ENCODE measurements at places on chromosomes 1 and 21. TPM values are rescaled to one million over a fixed set of nuclear protein-coding genes. Genes with fewer than 3 reads are reported as not detected.
A peak's percentile ranks its signal among the peaks of the same experiment; 100 is the strongest.

The ST6GALNAC5 gene
- total RNA-seq = 12.2 TPM

The BPNT1 gene
- 25.1 TPM for total RNA-seq

The SPRR5 gene
- not detected for total RNA-seq

The TCEA3 gene
- 16.3 TPM for total RNA-seq

The DRAXIN gene
- total RNA-seq = not detected

The SYDE2 gene
- 4.8 TPM for total RNA-seq

- no peaks in the 10 kb centered on the region for H3K36me3 ChIP-seq
- H3K4me1 ChIP-seq = peaks cover 45% of the 10 kb centered on the region
- no peaks in the 10 kb centered on the region for H3K27me3 ChIP-seq
- DNase-seq = peak; percentile 75
These were observed 588.1 kb downstream of the DPYD start for GRCh38 chr1:97332716-97333115.

- peak overlapping the region; percentile 95 for H3K4me3 ChIP-seq
- peak overlapping the region; percentile 35 for H3K27ac ChIP-seq
- H3K4me1 ChIP-seq = peaks cover 21% of the 10 kb centered on the region
These were observed 680 bp upstream of the CNN3 start for GRCh38 chr1:94927405-94928175.

The TXNIP gene
- 263 TPM for total RNA-seq

The LIX1L gene
- 36.5 TPM for total RNA-seq
